HCEC 1CT (cell line): ENCODE measurements at places on chromosomes 3 and 15.

DNA sequence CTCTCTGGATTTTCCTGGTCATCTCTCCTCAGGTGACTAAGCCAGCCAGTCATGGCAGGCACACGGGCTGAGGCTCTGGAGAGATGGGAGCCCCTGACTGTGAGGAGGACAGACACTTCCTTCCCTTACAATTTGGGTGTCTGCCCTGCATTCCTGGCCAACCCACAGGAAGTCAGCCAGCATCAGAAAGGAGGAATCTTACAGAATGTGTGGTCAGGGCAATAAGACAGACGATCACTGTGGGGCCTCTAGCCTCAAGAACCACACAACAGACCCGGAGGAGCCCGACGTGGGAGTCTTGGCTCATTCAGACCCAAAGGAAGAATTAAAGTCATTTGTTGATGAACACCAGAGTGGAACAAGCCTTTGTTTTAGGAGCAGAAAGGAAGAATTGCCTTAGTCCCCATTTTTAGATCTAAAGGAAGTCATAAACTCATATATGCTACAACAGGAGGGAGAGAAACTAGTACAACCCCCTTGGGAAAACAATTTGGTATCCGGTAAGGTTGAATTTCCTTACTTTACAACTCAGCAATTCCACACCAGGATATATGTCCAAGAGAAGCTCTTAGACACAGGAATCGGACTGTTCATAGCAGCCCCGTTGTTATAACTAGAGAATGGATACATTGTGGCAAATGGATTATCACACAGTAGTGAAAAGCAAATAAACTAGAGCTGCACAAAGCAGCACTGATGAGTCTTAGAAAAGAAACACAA is 62.2 kb downstream of the ABTB1 start:
- peak; percentile 94 for DNase-seq

- peak; percentile 37 for DNase-seq
Observed at GRCh38 chr15:57017024-57017423, 98.6 kb downstream of the TCF12 start.

GRCh38 chr3:170638988-170639387 is 53.1 kb upstream of the SLC7A14 start:
- no peak for DNase-seq

- DNase-seq: no peak
Observed at GRCh38 chr15:50167110-50167509, 14.9 kb upstream of the SLC27A2 start.

DNA sequence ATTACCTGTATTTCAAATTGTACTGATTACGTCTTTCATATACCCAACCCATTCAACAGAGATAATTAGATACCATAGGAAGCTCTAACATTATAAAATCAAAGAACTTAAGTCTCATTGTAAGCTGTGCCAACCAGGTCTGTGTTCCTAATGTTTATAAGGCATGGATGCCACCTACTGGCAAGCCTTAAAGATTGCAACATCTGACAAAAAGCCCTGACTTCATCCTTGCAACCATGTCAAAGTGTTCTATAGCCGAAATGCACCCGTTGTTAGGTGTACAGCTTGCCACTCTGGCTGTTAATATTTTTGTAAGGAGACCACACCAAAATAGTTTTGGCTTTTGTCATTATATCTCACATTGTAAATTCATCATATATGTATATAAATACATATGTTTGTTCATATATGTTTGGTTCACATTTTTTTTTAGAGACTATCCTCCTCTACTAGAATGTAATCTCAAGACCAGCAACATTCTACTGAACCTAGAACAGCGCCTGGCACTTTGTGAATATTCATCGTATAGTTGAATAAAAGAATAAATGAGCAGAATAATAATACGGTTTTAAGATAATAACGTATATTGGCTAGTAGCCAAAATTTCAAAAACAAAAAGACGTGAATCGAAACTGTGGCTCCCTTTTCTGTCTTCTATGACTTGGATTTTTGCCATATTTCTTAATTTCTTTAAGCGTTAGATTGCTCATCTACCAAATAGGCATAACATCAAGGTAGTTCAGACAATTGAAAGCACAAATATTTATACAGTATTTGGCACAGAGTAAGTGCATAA is 258.1 kb downstream of the TBL1XR1 start:
- DNase-seq: peak; percentile 80

- DNase-seq: no peak
Observed at GRCh38 chr3:69539134-69539533, 153.2 kb upstream of the FRMD4B start.

DNA sequence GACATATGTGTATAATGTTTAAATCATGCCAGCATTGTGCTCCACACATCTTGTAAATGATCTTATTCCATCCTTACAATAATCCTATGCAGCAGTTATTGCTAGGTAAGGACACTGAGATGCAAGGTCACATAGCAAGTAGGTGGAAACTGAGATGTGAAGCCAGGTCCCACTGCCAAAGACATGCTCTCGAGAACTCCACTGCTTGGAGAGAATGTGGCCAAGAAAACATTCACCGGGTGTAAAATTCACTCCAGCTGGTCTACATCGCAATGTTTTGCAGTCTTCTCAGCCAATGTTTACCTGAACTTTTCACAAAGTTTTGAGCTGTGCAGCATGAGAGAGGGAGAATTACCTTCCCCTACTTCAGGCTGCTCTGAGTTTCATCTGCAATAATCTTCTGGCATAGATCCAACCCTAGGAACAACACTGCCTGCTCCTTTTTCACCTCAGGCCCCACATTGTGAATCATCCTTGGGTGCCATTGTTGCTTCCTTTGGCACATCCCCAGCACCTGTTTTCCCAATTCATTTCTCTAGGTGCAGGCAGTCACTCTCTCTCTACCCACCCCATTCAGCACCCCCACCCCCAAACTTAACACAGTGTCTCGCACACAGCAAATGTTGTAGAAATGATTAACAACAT is 53.5 kb upstream of the PRTG start:
- no peak for DNase-seq

DNA sequence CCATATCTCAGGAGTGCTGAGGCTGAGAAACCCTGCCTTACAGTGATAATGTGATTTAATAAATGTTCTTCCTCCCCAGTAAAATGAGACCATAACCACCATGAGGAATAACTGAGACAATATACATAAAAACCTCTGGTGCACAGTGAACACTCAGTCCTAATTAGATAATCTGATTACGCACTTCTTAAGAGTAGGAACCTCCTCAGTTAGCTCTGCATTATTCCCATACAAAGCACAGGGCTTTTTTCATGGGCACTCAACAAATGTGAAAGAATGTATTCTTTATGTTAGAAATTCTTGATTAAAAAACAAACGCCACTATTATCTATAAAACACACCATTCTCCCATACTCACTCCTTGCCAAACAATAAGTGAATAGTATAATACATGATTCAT is 97.0 kb downstream of the TNIK start:
- no peak for DNase-seq
